ENCODE measurements at places on chromosomes 7 and 10. TPM values are rescaled to one million over a fixed set of nuclear protein-coding genes. Genes with fewer than 3 reads are reported as not detected.

Gene DEPP1
- total RNA-seq = 32.2 TPM

Gene AKR1C1
- total RNA-seq = 20.2 TPM

Gene TMEM120A
- 107 TPM for total RNA-seq

Gene PIK3CG
- 2.3 TPM for total RNA-seq

Gene SLC26A3
- total RNA-seq = not detected

Gene SFRP5
- 1.3 TPM for total RNA-seq

Gene DPY19L1
- total RNA-seq = 25.0 TPM

Gene ADAM8
- total RNA-seq = 2.4 TPM

Gene CCDC172
- total RNA-seq = not detected
